Left kidney (tissue), 8 donors: ENCODE measurements at places on chromosomes 2 and 18.

- peak; percentile 60 for DNase-seq
Measured at GRCh38 chr2:27191070-27191829, 20.6 kb upstream of the ATRAID start.

DNA sequence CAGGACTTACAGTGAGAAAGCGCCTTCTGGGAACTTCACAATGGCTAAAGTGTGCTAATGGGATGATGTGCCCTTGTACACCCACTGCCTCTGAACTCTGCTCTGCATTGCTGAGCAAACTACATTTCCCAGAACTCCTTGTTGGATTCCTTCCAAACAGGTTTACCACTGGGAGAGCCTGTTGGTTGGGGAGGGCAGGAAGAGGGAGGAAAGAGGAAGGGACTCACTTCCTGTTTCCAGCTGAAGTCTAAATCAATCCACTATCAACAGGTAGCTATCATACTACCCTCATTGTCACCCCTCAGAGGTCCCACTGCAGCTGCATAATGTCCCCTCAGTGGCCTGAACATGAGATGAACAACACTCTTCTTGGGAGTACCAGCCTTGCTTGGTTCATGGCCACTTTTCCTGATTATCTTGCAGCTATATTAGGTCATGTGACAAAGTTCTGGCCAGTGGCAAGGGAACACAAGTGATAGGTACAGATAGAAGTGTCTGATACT is 109.7 kb downstream of the MSH2 start:
- DNase-seq = no peak

DNA sequence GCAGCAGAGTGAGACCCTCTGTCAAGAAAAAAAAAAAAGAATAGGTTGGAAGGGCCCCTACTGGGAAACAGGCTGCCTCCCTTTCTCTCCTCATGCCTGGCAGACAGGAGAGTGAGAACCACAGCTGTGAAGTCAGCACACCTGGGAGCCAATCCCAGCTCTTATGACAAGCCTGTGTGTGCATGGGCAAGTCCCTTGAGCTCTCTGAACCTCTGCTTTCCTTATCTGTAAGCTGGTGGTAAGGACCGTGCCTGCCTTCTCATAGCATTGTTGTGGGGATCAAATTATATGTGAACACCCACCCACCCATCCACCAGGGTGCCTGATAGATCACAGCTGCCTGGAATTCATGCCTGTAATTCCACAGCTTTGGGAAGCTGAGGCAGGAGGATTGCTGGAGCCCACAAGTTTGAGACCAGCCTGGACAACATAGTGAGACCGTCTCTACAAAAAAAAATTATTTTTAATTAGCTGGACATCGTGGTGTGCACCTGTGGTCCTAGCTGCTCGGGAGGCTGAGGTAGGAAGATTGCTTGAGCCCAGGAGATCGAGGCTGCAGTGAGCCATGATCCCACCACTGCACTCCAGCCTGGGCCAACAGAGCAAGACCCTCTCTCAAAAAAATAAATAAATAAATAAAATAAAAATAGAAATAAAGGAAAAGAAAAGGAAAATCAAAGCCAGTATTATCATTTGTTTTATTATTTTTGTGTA is 66.9 kb upstream of the MCFD2 start:
- DNase-seq = no peak

- no peak for DNase-seq
Measured at GRCh38 chr18:53887447-53887846, 337.0 kb downstream of the MBD2 start.

DNA sequence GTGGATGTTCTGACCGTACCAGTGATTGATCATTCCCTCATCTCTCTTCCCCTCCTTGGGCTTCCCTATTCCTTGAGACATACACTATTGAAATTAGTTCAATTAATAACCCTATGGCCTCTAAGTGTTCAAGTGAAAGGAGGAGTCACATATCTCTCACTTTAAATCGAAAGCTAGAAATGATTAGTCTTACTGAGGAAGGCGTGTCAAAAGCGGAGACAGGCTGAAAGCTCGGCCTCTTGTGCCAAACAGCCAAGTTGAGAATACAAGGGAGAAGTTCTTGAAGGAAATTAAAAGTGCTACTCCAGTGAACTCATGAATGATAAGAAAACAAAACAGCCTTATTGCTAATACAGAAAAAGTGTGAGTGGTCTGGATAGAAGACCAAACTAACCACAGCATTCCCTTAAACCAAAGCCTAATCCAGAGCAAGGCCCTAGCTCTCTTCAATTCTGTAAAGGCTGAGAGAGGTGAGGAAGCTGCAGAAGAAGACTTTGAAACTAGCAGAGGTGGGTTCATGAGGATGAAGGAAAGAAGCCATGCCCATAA is 144.4 kb upstream of the LYPD6 start:
- DNase-seq = no peak

DNA sequence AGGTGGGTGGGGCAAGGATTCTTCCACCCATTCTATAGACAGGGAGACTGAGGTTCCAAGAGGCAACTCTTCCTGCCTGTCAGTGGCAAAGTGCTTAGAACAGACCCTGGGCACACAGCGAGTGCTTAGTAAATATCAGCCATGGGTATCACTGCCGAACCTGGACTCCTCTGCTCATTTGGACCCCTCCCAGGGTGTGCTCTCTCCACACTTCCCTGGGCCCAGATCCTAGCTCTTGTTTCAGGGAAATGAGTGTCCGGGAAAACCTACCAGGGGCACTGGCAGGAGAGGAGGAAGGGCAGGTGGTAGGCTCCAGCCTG is 136.3 kb downstream of the CYP26B1 start:
- no peak for DNase-seq

- DNase-seq = no peak
Measured at GRCh38 chr2:11498543-11499034, 32.6 kb upstream of the E2F6 start.

DNA sequence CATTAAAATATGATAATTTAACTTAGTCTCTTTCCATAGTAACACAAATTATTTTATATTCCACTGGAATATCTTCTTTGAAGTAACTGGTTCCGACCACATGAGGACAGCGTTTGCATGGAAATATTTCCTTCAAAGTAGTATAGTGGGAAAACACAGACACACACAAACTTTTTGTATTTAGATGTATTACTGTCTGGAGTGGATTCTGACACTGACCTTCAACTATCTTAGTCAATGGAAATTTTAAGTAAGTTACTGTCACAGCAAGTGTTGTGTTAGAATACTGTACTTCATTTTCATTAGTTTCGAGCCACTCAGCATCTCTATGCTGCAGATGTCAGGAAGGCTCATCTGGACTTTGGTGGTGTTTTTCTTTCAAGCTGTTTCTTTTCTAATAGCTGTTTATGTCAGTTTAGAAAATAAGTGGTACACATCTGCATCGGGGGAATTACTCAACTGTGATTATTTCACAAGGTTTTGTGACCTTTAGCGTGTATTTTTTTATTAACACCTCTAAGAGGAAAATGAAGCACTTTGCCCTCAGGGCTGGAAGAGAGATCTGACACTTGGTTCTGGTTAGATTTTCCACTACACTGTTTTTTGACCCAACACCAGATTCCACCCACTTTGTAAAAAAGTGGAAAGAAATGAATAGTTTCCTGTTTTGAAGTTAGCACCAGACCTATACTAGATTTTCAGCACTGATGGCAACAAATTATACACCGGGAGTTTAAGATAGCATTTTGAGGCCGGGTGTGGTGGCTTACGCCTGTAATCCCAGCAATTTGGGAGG is 18.9 kb upstream of the THOC1 start:
- DNase-seq = peak; percentile 38

- no peak for DNase-seq
Measured at GRCh38 chr2:153052807-153053559, 334.6 kb downstream of the ARL6IP6 start.

- no peak for DNase-seq
Measured at GRCh38 chr2:216351172-216351925, 20.9 kb downstream of the MARCHF4 start.

DNA sequence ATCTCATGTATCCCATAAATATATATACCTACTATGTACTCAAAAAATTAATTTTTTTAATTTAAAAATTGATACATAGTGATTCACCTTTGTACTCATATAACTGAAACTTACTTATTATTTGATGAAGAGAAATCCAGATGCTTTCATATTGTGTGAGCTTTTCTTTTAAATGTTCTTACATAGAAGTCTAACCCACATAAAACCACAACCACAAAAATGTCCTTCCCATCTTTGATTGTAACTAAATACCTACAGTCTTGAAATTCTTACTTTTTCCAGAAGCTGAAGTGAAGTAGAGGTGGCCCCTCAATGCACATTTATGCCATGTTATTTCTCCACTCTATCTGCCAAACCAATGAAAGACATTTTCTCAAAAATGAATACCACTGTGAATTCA is 117.9 kb upstream of the COL5A2 start:
- no peak for DNase-seq

DNA sequence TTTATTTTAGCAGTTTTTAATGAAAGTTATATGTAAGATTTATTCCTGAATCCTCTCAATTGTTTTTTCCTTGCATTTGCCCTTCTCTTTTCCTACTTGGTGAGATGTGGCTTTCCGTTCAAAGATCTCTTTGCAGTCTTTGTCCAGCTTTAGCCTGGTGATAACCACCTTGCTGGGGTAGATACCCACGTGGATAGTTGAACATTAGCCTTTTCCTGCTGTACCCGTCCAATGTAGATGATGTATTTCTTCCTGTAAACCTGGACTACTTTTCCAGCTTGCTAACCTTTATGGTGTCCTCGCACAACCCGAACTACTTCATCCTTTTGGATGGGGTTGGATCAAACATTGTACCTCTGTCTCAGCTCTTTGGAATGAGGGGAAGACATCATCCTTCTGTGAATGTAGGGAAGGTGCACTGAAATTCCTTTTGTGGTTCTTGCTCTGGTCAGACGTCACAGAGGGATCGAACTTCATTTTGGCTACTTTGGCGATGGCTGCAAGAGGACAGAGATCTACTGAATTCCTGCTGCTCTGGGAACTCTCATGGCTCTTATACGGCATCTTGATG is 293.2 kb upstream of the EPAS1 start:
- no peak for DNase-seq

DNA sequence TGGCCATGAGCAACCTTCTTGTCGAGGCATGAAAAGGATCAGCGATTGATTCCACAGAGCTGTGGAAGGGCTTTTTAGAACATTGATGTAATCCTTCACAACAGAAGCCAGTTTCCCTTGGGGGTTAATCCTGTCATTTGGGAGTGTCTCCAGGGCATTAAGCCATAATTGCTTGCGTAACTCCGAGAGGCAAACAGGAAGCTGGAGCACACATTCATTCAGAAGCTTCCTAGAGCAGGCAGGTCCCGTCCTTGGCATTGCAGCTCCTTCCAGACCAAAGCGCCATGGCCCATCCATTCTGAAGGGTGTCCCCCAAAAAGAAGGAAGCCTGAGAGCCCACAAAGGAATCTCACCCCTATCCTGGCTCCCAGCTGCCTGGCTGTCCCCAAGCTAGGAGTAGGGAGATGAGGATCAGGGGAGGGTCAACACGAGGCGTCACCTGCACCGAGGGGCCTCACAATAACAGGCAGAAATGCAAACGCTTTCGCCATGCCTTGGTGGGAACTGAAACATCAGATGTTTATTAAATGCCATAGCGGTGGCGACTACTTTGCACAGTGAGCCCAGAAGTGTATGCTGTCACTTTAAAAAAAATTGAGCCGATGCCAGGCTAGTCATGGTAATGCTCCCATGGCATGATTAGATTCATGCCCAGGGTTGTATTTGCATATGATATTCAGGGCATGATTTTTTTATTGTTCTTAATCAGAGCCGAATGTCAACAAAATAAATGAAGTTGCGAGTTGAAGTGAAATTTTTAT is 339.4 kb downstream of the BCL11A start:
- DNase-seq = no peak

DNA sequence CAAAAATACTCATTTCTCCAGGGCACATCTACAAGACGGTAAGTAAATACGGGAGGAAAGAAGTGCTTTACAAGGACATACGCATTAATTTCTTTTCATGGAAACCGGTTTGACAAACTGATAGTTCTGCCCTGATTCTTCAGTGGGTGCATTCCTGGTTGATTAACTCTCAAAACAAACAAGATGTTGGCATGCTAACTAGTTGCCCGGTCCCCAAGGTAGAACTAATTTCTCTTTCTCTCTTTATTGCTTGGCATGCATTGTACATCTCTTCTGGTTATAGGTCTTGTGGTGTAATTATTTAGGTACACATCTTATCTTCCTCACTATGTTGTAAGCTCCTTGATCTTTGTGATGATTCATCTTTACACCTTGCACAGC is 46.9 kb upstream of the SPATS2L start:
- no peak for DNase-seq

- no peak for DNase-seq
Measured at GRCh38 chr2:171227066-171227782, 66.5 kb upstream of the TLK1 start.
